ENCODE measurements at places on chromosomes 7 and 10. TPM values are rescaled to one million over a fixed set of nuclear protein-coding genes. Genes with fewer than 3 reads are reported as not detected.

LRRD1 gene
- under 0.01 TPM for total RNA-seq

WDR86 gene
- total RNA-seq = not detected

CALHM3 gene
- total RNA-seq = not detected

TWIST1 gene
- 39.5 TPM for total RNA-seq

HOGA1 gene
- total RNA-seq = 0.56 TPM

RAMP3 gene
- total RNA-seq = 0.28 TPM

SFMBT2 gene
- 0.19 TPM for total RNA-seq

TMEM176A gene
- total RNA-seq = not detected

FGL2 gene
- 3.1 TPM for total RNA-seq

TMEM130 gene
- total RNA-seq = 0.38 TPM
